ENCODE measurements at places on chromosomes 16 and 17.

DNA sequence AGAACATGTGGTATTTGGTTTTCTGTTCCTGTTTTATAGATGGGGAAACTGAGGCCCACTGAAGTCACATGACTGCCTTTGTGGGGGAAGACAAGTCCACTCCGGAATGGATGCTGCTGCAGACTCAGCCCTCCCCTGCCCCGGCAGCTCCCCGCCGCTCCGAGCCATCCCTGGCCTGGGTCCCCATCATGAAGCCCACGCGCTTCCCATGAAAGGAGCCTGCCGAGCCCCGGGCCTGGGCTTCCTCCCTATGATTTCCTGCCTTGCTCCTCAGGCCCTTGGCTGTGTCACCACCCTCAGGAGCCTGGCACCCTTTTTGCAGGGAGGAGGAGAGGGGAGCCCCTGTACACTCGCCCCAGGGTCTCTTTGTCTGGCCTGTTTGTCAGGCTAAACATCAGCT, 125.3 kb upstream of the FOXF1 start:
- no peak for DNase-seq

- DNase-seq: no peak
Measured at GRCh38 chr16:57606147-57606846, 22.1 kb upstream of the ADGRG1 start.

- DNase-seq: no peak
Measured at GRCh38 chr16:30535106-30535776, 583 bp upstream of the ZNF747 start.

DNA sequence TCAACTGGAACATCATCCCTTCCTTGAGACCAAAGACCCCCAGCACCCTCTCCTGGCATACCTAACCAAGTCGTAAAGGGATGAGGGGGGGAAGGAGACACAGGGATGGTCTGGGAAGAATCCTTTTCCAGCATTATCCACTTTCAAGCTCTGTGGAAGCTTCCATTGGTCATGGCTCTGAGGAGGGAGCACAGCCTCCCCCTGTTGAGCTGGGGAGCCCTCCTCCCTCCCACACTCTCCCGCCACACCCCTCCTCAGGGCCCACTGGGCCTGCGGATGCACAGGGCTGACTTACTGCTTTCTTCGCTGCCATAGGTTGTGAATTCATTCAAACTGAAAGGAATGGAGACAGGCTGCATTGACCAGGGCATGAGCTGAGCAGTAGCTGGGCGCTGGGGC, 12.4 kb downstream of the CSF3 start:
- no peak for DNase-seq

- DNase-seq: peak; percentile 40
Measured at GRCh38 chr17:35345926-35346771, 27.3 kb downstream of the SLFN11 start.

- no peak for DNase-seq
Measured at GRCh38 chr17:1110862-1111598, 68.8 kb downstream of the ABR start.

DNA sequence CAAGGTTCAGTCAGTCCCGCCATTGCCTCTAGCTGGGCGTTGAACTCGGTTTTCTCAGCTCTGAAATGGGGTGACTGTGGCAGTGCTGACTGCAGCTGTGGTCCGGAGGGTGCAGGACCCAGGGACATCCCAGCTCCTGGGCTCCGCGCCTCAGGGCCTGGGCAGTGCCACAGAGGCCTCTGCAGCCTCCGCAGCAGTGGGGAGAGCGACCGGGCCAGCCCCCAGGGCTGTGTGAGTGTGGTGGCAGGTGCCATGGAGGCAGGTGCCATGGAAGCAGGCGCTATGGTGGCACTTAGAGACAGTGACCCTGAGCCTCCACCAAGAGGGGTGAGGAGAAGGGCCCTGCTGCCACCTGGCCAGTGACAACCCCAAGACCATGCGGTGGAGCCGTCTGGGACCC, 30.9 kb downstream of the ZNF469 start:
- no peak for DNase-seq

GRCh38 chr16:57618296-57619132, 9.9 kb upstream of the ADGRG1 start:
- no peak for DNase-seq

DNA sequence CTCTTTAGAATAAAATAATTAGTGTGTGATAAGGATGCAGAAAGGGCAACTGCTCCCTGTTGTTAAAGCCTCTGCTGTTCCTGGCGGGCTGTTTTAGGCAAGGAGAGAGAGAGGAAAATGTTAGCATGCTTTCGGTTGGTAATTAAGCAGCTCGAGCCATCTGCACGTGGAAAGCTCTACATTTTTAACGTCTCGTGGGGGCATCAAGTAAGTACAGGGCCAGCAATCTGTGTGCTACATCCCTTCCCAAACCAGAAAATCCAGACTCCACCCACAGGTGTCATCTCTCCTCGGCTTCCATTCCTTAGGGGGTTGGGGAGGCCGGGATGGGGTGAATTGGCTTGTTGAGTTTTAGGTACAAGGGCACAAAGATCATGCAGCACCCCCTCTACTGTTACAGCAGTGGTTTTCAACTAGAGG, 62.4 kb upstream of the MARCHF10 start:
- DNase-seq: no peak

GRCh38 chr16:8957063-8957397, 6.7 kb downstream of the USP7 start:
- DNase-seq: no peak

DNA sequence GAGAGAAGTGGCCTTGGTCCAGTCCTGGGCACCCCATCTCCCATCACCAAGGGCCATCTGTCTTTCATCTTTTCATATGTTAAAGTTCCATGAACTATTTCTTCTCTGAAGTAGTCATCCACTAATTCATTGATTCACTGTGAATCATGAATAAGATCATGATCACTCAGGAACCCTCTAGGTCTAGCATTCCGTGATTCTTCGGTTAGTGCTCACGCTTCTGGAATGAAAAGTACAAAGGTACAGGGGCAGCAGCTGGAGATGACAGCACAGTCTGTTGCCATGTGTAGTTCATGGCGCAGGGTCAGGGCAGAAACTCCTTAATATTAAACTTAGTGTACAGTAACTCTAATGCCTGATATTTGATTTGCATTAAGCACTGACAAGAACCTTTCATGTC, 127.1 kb downstream of the CDH13 start:
- no peak for DNase-seq

DNA sequence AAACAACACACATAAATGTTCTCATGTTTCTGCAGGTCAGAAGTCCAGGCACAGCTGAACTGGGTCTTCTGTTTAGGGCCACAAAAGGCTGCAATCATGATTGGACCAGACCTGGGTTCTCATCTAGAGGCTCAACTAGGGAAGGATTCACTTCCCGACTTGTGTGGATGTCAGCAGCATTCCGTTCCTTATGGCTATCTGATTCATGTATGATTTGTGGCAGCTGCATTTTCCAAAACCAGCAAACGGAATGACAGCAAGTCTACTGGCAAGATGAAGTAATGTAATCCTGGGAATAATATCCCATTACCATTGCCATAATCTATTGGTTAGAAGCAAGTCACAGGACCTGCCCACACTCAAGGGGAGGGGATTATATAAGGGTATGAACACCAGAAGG, 22.1 kb downstream of the CEP112 start:
- no peak for DNase-seq

DNA sequence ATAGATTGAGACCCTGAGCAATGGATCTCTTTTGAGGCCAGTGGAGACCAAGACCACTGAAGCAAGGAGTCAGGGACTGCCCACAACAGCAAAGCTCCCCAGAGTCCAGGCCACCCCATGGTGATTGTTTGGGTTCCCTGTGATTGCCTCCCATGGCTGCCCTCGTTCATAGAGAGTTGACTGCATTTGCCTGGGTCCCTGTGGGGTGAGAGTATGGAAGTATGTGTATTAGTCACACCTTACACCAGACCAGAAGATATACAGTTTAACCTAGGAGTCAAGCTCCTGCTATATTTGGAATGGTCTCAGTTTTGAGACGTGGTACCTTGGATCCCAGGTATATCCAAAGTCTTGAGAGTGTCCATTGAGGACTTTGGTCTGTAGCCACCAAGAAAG, 20.2 kb downstream of the HLF start:
- DNase-seq: no peak

DNA sequence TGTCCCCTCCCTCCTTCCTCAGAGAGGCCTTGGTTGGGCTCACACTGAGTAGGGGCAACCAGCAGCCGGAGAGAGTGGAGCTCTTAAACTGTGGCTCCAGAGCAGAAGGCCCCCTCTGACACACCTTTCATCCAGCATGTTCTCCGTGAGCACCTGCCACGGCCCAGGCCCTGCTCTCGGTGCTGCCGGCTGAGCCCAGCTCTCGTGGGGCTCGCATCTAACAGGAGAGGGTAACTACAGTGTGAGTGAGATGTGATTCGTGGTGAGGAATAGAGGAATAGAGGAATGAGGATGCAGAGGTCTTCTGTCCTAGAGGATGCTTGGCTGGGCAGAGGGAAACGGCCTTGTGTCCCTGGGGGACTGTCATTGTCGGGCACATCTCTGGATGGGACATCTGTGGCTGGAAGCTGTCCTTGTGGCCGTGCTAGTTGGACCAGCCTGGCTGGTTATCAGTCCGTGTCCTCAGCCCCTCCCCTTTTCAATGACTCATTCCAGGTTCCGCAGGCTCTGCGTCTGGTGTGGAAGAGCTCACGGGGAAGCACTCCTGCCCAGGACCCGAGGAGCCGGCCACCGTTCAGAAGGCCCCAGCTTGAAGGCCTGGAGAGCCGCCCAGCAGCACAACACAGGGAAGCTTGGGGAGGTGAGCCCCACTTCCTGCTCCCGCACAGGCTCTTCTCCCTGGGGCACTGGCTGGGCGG, 11.9 kb upstream of the DNASE1 start:
- no peak for DNase-seq

- peak; percentile 52 for DNase-seq
Measured at GRCh38 chr17:10018461-10018891, 113.4 kb upstream of the RCVRN start.

- no peak for DNase-seq
Measured at GRCh38 chr17:44387804-44388203, 1.6 kb downstream of the ITGA2B start.

DNA sequence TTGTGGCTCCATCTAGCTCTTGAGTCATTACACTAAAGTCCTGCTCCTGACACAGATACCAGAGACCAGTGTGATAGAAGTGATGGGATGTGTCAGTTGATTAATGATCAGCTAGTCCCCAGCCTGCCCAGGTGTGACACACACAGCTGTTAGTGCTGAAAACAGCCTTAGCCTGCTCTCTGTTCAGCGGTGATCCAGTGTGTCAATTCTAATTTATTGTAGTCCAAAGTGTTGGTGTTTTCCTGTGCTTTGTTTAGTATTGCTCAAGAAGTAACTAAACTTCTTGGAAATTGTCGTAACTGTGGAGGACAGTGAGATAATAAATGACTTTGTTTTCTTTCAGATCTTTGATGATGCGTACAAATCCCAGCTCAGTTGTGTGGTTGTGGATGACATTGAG, 92.3 kb downstream of the WNT3 start:
- DNase-seq: no peak

- no peak for DNase-seq
Measured at GRCh38 chr16:57629516-57630406, 1.3 kb downstream of the ADGRG1 start.

DNA sequence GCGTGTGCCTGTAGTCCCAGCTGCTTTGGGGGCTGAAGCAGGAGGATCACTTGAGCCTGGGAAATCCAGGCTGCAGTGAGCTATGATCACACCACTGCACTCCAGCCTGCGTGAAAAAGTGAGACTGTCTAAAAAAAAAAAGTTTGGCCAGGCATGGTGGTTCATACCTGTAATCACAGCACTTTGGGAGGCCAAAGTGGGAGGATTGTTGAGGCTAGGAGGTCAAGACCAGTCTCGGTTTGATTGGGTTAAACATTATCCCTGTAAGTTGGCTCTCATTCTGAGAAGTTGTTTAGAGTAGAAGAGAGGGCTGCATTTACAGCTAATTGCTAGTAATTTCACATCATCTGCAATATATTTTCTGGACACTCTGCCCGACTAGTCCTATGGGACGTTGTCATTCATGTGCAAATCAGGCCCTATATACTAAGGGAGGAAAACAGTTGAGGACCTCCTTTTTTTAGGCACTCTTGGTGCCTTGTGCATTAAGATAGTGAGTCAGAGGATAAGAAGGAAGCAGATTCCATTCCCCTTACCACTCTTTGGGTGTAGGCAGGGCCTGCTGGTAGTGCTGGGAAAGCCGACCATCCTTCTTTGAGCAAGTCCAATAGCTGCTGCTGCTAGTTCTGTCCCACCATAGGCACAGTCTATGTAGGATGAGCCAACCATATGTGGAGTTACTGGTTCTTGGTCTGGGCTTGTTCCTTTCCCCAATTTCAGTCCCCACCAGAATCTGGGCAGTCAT, 18.7 kb downstream of the HMOX2 start:
- no peak for DNase-seq

GRCh38 chr17:58047376-58048150, 35.7 kb upstream of the DYNLL2 start:
- no peak for DNase-seq

DNA sequence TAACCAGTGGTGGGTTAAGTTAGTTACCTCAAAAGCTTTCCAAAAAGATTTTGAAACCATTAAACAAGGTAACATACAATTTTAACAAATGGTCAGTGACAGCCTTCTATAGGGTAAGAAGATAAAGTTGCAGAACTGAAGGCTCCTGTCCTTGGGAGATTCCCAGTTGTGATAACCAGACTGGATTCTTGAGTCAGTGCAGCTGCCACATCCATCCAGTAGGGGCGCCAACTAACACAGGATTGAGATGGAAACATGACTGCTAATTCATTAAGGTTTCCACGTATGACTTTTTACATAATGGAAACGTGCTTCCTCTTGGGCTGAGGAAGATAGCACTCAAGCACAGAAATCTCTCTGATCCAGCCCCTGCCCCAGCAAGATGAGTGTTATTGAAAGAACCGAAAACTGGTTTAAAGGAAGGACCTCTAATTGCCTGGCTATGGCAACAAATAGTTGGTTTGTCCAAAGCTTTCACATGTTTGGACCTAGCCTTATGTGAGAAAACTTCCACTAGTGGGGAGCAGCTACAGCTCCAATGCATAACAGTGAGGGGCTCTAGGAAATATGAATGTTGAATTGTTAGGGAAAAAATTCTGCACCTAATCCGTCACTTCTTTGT, 269.8 kb upstream of the MYOCD start:
- no peak for DNase-seq

DNA sequence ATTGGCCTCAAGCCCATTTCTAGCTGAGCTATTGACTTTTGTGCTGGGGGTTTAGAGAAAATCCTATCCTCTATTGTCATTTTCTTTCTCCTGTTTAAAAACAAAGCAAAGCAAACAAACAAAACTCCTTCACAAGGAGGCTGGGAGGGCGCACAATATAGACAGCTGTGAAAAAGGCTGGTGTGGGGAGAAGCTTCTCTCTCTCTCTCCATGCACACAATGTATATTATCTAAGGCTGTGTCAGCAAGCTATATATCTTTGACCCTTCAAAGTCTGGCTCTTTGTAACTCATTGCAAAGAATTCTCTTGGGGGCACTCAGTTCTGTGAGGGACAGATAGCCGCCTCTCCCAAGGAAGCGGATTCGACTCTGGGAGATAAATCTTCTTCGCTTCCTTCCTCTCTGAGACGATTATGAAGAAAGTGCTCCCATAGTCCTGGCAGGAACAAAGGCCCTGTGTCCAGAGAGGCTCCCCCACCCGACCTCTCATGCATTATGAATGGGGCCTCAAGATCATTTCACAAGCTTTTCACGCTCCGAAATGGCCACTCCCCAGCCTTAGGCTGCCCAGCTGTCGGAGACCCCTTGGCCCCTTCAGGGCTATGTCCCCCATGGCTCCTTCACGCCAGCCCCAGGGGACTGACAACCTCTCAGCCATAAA, 33.2 kb upstream of the MEAK7 start:
- DNase-seq: no peak

- DNase-seq: peak; percentile 98
Measured at GRCh38 chr17:10036511-10037061, 131.5 kb upstream of the RCVRN start.

GRCh38 chr16:66853261-66854139, 9.3 kb downstream of the CA7 start:
- no peak for DNase-seq
